Cerebellum (tissue), 4 donors: ENCODE measurements at places on chromosomes 13 and 19.

DNA sequence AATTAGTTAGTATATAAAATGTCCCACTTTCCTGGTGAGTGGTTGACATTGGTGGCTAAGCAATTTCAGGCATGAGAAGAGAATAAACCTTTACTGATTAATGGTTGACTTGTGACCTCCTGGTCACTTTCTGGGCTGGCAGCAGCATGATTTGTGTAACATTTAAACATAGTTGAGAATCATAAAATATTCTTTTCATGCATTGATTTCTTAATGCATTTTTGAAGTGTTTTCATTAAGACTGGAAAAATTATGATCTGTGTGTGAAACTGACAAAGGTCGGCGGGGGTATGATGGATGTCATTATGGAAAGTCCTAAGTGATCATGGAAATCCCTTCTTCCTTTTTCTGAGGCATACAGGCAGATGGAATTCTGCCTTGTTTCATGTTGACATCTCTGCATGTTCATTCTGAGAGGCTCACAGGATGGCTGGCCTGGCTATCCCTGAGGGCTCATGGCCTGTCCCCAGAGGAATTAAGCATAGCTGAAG lies 98.7 kb upstream of the RNF113B start:
- DNase-seq, result no peak

GRCh38 chr19:4345342-4346019 lies 2.1 kb downstream of the MPND start:
- no peak for DNase-seq

GRCh38 chr13:95326695-95327094 lies 25.4 kb upstream of the ABCC4 start:
- DNase-seq, result no peak

DNA sequence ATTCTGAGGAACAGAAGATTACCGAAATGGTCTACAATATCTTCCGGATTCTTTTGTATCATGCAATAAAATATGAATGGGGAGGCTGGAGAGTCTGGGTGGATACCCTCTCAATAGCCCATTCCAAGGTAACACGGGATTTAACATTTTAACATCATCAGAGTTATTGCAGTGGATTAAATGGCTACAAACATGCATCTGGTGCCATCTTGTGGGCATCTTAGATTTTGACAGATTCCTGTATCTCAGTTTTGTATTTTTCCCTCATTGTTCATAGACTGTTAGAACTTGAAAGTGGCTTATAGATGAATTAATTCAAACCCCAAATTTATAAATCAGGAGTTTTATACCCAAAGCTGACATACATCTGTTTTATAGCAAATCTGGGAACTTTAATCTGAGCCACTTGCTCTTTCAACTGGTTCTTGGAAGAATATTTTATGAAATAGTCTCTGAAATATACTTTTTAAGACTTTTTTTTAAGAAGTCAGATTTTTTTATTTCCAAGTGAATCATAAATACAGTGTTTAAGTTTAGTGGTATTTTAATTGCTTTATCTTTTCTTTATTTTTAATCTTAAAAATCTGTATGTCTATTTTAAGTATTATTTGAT lies 215.2 kb downstream of the NBEA start:
- DNase-seq, result peak; percentile 53

GRCh38 chr13:46896341-46897137 lies at the start of gene HTR2A:
HTR2A (minus strand) TSS chr13:46897053; CDS start chr13:46895906, 1,147 bp downstream.
- no peak for DNase-seq

- DNase-seq, result no peak
Observed at GRCh38 chr13:43230989-43231388, 207.6 kb downstream of the DNAJC15 start.

- DNase-seq, result no peak
Observed at GRCh38 chr13:27526516-27526915, 76.2 kb upstream of the MTIF3 start.

- no peak for DNase-seq
Observed at GRCh38 chr13:20369886-20370361, 137.8 kb upstream of the GJB6 start.

DNA sequence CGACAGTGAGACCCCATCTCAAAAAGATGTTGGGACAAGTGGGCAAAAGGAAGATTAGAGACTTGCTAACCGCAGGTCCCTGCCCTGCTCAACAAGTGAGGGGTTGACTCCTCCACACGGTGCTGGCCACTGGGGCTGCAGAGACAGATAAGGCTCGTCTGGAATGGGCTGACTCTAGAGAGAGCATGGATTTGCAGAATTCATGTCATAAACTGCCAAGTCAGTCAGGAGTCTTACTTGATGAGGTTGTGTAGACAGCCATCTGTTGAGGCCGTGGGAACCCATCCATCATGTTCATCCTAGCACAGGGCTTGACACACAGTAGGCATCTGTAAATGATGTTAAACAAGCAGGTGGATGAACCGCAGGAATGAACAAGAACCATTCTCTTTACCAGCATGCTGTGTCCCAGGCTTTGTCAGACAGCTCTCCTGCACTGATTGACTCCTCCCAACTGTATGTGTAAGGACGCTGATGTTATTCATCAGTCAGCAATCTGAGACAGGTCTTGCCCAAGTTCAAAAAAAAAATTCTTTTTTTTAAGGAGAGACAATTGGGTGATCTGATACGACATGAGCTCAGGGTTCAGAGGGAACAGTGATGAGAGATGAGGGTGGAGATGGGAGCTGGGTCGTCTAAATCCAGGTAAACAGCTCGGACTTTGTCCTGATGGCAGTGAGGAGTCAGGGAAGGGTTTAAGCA lies 8.8 kb downstream of the PAF1 start:
- DNase-seq, result no peak

GRCh38 chr13:23767838-23768237 lies 121.4 kb downstream of the MIPEP start:
- DNase-seq, result no peak

- DNase-seq, result no peak
Observed at GRCh38 chr19:738509-739128, 12.3 kb upstream of the MISP start.

DNA sequence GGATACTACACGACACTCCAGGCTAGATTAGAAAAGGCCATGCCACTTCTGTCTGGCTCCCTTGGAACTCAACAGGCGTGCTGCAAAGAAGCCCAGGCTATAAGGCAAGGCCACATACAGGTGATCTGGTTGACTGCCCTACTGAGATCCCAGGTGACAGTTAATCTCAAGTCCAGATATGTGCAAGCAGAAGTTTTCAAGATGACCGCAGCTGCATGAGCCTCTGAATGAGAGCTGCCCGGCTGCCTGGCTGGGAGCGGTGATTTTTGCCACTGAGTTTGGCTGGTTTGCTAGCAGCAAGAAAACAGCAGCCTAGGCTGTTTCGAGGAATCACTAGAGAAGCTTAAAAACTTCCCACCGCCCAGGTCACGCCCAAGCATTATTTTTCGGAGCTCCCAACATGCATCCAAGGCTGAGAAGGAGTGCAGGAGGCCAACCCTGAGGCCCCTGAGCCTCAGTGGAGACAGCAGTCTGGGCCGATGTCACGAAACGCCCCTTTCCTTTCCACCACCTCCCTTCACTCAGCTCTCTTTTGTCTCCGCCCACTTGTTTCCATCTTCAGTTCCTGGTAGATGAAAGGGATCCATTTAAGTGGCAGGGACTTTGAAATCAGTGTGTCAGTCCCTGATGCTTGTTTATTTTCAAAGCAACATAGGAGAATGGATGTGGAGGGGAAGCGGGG lies 14.0 kb upstream of the URI1 start:
- no peak for DNase-seq

DNA sequence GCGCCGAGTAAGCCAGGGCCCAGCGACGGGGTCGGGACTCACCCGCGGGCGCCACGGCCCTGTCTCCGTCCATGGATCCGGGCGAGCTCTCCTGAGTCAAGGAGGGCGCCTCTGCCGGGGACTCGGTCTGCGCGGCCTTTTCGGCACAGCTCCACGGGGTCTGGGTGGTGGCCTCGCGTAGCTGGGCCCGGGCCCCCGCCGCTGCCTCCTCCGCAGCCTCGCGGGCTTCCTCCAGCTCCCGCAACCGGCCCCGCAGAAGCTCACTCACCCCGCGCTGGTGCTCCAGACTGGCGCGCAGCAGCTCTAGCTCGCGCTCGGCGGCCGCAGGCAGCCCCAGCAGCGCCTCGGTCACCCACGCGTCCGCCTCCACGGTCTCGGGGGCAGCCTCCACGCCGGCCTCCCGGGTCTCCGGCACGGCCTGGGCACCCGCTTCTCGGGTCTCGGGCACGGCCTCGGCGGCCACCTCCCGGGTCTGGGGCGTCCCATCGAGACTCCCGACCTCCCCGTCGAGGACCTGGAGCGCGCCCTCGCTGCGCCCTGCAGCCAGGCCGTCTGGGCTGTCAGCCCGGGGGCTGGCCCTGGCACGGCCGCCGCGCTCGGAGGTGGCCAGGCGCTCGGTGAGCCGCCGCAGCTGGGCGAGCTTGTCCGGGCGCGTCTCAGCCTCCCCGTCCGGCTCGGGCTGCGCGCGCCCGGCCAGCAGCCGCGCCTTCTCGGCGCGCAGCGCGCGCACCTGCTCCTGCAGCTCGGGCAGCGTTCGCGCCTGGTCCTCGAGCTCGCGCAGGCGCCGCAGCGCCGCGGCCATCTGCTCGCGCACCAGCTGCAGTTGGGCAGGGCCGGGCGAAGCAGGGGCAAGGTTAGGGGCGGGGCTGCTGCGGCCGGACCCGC lies 8.4 kb downstream of the KANK3 start:
- DNase-seq, result no peak

GRCh38 chr19:9848060-9848459 lies 12.9 kb downstream of the PIN1 start:
- no peak for DNase-seq

GRCh38 chr19:8387688-8388611 lies 2.2 kb upstream of the RAB11B start:
- DNase-seq, result no peak

DNA sequence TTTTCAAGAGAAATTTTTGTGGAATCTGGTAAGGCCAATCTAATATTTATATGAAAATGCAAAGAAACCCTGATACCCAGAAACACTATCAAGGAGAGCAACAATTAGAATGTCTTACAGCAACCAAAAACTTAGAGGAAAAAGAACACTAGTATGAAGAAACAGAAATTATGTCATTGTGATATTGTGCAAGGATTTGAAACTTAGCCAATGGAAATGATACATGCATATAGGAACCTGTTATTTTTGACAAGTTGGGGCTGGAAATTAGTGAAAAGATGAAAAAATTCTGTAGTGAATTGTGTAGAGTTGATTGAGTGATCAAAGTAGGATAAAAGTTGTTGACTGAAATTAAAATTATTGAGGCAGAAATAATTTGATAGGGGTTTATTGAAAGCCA lies 792.6 kb upstream of the SLITRK6 start:
- no peak for DNase-seq

GRCh38 chr19:2083174-2083854 lies 12.8 kb downstream of the MOB3A start:
- DNase-seq, result no peak

- DNase-seq, result no peak
Observed at GRCh38 chr19:33248954-33249613, 23.4 kb upstream of the SLC7A10 start.

- DNase-seq, result no peak
Observed at GRCh38 chr13:112574416-112574815, 13.5 kb downstream of the TUBGCP3 start.

DNA sequence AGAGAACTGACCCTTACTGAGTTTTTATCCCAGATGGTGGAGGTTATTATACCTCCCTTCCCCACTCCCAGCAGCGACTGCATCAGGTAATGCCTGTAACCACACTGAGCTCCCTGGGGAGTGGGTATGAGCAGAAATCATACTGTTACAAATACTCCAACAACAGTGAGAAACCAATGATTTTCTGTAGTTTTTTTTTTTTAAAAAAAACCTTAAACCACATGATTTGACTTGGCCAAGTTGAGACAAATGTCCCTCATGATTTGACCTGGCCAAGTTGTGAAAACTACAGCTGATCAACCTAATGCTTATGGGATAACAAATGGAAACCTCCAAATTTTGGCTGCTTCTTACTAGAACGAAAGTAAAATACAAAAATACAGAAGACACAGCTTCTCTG lies 33.1 kb upstream of the SERP2 start:
- DNase-seq, result no peak

DNA sequence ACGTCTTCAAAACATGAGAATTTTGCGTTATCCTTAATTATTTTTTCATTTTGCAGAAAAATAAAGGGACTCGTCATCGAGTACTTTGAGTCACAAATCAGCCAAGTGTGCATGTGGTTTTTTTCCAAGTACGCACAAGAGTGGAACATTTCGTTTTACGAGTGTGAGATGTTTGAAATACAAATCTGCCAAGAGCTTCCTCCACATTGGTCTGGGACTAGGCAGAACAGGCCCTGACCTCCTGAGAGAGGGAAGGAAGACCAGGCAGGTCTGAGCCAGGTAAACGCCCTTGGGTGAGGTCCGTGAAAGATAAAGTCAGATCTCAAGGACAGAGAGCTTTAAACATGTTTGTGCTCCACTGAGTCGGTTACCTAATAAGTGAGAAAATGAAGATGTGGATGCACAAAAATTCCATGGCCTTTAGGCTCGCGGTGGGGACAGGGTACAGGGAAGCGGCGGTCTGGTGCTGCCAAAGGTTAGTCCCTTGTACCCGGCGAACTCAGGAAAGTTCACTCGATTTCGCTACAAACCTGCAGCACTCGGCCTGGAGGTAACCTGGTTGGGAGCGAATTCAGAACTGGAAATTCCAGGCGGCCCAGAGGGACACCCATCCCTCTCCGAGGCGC lies 473 bp upstream of the ITM2B start:
- DNase-seq, result peak; percentile 37

GRCh38 chr13:49443357-49443703 lies 534 bp downstream of the CAB39L start:
- peak; percentile 39 for DNase-seq

DNA sequence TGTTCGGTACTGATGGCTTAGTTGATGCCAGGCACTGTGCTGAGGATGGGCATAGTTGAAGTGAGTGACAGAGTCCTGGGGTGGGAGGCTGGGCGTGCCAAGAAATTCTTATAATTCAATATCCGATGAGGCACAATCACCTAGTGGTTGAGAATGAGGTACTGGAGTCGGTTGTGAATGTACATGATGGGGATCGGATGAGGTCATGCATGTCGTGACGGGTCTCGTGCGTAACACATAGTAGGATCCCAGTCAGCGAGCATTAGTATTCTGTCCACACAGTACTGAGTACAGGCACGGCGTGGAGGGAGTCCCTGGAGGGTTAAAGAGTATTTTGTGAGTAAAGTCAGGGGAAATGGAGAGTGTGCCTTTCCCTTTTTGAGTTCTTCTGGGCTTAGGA lies 2.8 kb downstream of the SAFB start:
- no peak for DNase-seq

GRCh38 chr13:35916146-35916545 lies 215.0 kb downstream of the DCLK1 start:
- no peak for DNase-seq
